ENCODE measurements at places on chromosomes 11 and 22.

DNA sequence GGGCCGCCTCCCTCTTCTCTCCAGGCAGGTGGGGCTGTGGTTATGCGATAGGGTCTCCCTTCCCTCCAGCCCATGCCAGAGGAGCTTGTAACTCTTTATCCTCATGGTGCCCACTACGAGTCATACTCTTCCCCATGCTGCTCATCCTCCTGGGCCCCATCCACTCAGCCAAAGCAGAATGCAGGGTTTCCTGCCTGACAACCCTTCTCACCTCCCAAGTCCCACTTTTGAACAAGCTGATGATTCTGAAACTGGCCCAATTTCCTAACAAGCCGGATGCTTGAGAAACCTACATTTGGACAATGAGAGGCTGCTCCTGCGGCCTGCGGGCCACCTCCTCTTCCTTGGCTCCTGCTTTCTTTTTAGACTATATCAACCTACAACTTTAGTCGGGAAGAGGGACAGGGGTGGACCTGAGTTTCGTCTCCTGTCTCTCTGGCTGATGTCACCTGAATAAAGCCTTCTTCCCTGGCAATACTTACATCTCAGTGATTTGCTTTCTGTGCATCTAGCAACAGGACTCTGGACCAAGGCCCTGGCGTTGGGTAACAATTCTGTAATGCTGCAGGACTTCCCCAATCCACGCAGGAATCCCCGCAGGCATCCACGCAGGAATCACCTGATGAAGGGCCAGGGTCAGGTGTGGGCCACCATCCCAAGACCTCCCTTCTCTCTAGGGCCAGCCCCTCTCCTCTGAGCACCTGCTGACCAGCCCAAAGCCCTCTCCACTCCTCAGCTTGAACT is 1.5 kb upstream of the NDUFS8 start:
- DNase-seq, result no peak

DNA sequence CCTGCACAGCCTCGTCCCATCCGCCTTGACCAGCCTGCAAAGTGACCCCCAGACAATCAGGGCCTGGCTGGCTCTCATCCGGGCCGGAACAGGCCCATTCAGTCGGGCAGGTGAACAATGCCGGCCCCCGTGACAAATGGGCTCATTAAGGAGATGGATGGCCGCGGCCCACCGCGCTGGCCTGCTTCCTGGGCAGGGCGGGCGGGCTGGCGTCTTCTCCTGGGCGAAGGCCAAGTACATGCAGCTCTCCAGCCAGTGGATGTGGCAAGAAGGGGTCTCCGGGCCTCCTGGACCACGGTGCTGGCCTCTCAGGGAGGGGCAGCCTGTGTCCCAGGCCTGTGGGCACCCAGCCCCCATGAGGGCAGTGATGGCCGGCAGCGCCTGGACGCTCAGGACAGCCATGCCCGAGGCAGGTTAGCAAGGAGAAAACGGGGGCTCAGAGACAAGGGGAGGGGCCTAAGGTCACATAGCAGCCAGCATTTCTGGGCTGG is 1022.8 kb downstream of the BRD1 start:
- DNase-seq, result no peak

DNA sequence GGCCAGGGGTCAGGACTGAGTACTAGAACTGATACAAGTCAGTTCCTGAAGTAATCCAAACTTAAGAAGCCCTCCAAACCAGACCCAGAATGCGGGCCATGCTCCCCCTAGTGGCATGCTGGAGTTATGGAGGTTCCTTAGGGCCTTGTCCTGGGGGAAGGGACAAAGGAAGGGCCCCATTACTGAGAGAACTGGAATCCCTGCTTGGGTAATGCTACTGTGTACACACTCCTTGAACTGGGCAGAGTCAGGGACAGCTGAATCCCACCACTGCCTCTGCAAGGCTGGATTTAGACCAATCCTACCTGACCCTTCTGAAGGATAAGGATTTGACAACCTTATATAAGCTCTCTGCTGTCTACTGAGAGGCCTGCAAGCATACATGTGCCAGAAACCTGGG is 97.3 kb upstream of the AKIP1 start:
- DNase-seq, result peak; percentile 9

DNA sequence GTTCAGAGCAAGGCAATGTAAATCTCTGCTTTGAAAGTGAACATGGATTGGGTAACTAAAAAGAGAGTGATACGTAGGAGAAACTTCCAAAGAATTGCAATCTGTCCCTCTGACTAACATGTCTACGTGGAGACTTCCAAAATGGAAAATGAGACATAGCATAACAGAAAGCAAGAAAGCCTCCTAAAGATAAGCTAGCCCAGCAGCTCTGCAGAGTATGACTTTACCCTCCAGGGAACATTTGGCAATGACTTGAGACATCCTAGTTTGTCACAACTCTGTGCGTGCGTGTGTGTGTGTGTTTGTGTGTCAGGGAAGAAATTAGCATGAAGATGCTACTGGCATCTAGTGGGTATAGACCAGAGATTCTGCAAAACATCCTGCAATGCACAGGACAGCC is 817.4 kb downstream of the NTM start:
- no peak for DNase-seq

DNA sequence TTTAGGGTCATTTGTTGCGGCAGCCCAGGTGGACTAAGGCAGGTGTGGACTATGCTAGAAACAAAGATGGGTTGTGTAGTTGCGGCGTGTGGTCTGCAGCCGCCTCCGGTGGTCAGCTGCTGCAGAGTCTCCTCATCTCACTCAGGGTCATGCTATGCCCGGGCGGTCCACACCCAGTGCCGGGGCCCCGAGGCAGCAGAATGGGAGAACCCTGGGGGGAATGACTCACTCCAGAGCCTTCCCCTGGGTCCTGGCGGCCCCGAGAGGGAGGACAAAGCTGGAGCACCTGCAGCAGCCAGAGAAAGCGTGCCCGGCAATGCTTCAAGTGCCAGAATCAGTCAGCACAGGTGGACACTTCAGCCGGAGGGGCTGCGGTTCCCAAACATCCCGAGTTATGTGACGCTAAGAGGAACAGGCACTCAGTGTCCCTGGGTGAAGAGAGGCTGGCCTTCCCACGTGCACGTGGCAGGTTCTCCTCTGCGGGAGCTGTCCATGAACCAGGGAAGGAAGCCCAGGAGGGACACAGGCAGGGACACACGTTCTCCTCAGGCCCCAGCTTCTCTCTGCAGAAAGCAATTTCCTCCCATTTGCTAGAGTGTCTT is 289.6 kb upstream of the B3GAT1 start:
- DNase-seq, result no peak

DNA sequence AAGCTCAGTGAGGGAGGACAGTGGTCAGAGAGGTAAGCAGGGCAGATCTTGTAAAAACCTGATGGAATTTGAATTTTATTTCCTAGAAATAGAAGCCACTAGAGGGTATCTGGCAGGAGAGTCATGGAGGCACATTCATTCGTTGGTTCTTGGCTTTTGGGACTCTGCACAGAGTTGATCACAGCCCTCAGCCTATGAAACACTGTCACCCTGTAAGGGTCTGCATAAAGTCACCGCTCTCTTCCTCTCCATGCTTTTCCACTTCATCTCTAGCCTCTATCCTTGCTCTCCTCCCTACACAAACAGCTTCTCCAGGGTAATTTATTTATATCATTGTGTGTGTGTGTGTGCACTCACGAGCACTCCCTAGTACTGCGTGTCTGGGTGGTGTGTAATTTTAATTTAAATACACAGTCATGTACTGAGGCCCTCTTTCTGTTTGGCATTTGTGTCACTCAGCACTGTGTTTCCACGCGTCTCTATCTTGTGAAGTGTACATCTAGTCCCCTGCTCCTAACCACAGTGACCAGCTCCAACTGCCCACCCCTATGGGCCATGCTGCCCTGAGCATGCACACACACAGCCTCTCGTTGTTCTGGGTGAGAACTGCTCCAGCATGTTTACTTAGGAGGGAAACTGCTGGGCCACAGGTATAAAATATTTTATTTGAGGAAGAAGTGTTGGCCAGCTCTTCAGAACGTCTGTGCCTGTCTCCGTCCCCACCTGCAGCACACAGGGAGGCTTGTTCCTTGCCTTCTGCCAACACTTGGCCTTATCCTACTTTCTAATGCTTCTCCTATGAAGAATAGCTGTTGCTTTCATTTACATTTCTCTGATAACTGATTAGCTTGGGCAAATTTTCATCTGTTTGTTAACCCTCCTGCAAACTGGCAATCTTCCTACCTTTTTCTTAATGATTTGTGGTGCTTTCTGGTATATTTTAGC is 4.5 kb downstream of the KCNQ1OT1 start:
- no peak for DNase-seq

GRCh38 chr11:3164138-3164551 is 965 bp downstream of the OSBPL5 start:
- DNase-seq, result no peak

DNA sequence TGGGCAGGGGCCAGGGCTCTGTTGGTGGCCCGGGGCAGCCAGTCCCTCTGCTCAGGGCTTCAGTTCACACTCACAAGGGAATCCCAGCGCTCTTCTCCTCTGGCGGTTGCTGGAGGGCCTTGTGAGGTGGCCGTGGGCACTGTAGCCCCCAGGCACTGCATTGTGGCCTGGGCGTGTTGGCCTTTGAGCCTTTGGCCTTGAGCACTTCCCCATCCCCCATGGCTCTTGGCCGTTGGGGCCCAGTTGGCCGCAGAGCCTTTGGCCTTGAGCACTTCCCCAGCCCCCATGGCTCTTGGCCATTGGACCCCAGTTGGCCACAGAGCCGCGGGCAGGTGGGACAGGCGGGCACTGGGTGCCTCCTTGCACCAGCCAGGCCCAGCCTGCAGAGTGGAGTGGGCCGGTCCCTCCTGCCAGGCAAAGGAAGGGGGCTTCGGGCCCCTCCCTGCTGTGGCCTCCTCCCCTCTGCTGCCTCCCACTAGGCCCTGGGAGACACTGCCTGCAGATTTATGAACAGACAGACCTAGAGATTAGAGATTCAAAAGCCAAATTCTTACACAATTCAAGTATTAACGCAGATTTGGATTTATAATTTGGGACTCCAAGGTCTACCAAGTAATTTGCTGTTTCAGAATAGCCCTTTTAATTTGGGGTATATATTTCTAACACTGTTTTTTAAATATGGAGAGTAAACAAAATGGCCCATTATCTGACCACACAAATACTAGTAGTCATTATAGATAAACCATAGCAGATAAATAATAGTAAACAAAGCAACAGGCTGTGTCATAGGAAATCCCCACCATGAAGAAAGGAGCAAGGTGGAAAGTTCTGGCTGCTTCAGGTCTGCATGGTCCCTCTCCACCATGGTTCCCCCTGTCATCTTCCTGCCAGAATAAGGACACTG is 18.2 kb upstream of the TXNRD2 start:
- DNase-seq, result no peak

DNA sequence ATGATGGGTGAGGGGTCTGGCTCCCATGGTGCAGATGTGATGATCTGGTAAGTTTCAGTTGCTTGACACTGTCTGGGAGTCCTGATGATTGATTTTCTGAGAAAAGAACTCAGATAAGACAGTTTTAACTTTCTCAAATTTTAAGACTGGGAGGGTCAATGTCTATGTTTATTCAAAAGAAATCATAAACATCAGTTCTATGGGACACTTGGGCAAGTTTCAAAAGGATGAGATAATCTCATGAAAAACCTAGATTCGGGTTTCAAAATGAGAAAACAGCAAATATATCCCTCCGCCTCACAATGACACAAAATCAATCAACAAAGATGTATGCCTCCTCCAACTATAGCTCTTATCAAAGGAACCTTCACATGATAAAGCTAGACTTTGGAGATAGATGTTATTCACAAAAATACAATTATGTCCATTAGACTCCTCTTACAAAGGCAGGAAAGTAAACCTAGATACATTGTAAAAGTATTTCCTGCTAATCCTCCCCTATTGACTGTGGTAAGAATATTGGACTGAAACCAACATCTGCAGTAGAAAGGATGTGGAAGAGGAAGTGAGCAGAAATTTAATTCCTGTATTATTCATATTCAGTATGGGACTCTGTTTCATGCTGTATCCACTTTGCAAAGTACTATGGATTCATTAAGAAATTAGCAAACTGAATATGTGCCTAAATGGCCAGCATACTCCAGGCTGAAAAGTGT is 21.6 kb downstream of the SVIP start:
- no peak for DNase-seq

- DNase-seq, result peak; percentile 50
Observed at GRCh38 chr11:33065445-33066178, 26.2 kb downstream of the TCP11L1 start.

GRCh38 chr11:44382656-44383240 is 72.8 kb upstream of the ALX4 start:
- no peak for DNase-seq

Data from T-helper 17 cell (primary cell).